NCI-H146 (cell line): ENCODE measurements at places on chromosomes 7 and 10.

DNA sequence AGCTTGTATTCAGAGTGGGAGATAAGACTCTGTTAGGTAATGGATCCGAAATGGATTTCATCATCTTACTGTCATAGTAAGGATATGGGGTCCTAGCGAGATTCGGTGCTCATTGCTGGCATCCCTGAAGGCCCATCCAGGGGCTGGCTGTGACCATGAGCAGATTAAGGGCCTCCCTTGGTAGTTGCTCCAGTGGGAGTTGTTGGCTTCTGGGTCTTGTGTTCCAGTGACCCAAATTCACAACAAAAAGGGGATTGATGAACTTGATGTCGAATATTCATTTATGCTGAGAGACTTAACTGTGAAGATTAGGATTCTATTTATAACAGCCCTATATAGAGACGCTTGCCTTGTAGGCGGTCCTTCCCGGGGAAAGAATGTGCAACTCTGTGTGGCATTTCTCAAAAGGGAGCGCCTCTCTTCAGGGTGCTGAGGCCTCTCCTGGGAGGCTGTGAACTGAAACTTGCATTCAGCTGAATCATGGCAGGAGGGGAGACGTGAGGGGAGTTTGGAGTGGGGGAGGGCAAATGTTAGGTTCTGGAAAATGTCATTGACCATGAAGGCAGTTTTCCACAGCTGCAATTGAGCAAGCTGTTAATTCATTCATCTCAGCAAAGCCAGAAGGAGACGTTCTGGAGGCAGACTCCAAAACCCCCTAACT, 233.1 kb upstream of the FZD8 start:
- DNase-seq = no peak

- DNase-seq = no peak
Observed at GRCh38 chr7:435630-436366, 83.8 kb downstream of the PDGFA start.

DNA sequence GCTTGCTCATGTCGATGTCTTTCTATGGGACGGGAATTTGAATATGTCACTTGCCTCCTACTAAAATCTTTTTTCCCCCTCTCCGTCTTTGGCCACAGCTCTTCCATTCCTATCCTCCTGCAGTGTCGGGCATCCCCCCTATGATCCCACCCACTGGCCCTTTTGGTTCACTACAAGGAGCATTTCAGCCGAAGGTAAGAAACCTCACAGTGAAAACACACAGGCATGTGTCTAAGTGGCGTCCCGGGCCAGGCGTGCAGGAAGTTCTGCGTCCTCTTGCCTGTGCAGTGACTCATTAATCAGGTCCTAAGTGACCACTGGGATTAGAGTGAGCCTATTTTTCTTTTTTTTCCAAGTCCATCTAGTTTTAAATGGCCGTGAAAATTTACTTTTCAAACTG, 360.5 kb upstream of the GALNT17 start:
- DNase-seq = no peak

- DNase-seq = peak; percentile 57
Observed at GRCh38 chr7:127629268-127629854, 11.4 kb upstream of the PAX4 start.

DNA sequence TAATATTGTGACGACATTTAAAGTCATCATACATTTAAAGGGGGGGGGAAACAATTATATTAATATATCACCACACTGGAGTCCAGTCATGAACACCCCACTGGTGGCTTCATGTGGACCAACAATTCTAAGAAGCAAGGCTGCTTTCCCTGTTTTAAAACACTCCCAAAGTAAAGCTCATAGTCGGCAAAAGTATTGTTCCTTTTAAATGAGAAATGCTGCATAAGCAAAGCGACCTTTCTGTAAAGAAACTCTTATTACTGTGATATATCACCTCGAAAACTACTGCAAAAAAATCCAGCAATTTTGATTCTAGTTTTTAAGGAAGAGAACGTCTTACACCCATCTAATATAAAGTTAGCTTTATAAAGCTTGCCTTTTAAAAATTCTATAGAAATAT, 112.8 kb downstream of the DOCK4 start:
- no peak for DNase-seq

GRCh38 chr10:3149918-3150317, 22.7 kb downstream of the PITRM1 start:
- DNase-seq = no peak

DNA sequence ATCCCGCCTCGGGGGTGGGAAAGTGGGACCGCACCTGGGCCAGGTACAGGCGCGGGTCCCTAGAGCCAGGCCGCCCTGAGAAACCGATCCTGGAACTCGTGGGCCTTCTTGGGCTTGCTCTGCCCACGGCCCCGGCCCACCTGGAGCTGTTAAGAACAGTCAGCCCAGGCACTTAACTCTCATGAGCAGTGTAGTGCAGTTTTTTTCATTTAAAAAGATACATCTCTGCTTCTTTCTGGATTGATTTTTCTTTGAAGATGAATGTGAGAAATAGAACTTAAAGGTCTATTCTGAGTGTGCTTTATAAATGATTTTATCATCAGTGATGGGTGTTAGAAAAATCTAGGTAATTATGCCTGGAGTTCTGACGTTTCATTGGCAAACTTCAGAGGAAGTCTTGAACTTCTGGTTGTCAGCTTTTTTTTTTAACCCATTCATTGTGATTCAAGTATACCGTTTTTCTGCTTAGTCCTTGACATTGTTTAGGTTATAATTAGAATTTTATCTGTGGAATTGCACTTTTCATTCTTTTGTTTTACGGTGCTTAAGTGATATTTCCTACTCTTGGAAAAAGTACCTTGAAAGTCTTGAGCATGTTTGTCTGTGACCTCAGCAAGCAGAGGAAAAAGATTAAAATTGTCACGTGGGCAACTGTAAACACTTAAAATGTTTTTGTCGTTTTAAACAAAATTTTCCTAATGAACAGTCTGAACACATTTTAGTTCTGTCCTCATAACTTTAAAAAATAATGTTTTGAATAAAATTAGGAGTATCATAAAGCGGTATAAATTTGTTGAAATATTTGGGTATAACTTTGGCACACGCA, 906 bp downstream of the CDK1 start:
- no peak for DNase-seq

- DNase-seq = peak; percentile 66
Observed at GRCh38 chr7:25949736-25950487, 202.1 kb upstream of the NFE2L3 start.

GRCh38 chr7:40891232-40891631, 756.4 kb downstream of the SUGCT start:
- DNase-seq = no peak
